Hematopoietic multipotent progenitor cell treated with erythropoietin and hydrocortisone succinate and interleukin-3 and kit ligand, for 15 days (in vitro differentiated cells): ENCODE measurements at places on chromosomes 16 and 17.

- no peak for DNase-seq
Measured at GRCh38 chr17:80601146-80601545, 56.5 kb downstream of the RPTOR start.

GRCh38 chr16:26348095-26348494 is 656.3 kb downstream of the HS3ST4 start:
- DNase-seq: no peak

GRCh38 chr17:54992797-54993639 is 24.5 kb downstream of the STXBP4 start:
- peak; percentile 74 for DNase-seq

DNA sequence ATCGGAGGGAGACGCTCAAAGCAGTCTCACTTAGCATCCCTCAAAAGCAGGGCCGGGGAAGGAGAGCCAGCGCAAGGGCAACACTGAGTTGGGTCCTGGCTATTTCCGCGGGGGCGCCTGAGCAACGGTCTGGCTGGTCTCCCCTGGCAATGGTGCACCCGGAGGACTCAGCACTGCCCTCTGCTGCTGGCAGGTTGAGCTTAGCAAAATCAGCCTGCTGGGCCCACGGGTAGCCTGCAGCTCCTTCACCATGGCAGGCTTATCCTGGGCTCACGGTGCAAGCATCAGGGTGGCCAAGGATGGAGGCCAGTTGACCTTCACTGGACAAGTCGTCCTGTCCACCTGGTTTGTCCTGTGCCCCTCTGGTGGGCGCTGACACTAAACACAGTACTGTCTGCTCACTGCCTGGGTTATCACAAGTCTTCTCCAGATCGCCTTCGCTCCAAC is 14.4 kb upstream of the ALDH3A1 start:
- no peak for DNase-seq

DNA sequence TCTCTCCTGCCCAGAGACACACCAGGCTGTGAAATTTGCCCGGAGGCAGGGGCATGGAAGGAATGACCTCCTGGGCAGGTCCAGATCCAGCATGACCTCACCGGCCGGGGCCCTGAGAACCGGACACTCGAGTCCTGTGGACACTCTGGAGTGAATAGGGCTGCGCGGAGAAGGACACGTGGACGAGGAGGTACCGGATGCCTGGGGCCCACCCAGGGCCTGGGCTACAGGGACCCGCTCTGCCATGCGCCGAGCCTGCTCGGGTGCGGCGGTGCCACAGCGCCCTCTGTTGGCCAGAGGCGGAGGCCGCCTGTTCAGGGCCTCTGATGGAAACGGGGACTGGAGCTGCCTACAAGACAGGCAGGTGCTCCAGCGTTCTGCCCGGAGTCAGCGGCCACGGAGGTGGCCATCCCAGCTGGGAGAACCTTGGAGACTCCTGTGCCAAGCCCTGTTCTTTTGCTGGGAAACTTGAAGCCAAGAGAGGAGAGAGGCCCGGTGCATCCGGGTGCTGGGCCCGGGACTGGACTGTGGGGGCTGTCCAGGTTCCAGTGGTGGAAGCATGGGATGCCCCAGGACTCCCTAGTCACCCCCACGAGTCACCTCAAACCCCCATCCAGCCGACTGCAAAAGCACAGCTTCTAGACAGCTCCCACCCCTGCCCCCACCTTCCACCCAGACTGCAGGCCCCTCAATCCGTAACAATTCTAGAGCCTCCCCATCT is 19.3 kb upstream of the NXPH3 start:
- peak; percentile 65 for DNase-seq

DNA sequence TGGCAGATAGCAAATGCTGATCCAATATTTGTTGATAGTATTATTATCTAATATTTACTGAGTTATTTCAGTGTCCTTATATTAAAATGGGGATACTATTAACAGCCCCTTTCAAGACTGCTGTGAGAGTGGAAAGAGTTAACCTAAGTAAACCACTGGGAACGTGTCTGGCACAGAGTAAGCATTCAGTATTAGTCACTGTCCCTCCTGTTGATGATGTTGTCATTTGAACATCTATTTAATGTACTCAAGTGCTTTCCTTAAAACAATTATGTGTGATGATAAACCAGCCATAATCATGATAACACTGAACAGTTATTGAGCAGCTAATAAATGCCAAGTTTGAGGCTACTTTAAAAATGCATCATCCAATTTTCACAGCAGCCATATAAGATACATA is 135.7 kb upstream of the XYLT1 start:
- no peak for DNase-seq

DNA sequence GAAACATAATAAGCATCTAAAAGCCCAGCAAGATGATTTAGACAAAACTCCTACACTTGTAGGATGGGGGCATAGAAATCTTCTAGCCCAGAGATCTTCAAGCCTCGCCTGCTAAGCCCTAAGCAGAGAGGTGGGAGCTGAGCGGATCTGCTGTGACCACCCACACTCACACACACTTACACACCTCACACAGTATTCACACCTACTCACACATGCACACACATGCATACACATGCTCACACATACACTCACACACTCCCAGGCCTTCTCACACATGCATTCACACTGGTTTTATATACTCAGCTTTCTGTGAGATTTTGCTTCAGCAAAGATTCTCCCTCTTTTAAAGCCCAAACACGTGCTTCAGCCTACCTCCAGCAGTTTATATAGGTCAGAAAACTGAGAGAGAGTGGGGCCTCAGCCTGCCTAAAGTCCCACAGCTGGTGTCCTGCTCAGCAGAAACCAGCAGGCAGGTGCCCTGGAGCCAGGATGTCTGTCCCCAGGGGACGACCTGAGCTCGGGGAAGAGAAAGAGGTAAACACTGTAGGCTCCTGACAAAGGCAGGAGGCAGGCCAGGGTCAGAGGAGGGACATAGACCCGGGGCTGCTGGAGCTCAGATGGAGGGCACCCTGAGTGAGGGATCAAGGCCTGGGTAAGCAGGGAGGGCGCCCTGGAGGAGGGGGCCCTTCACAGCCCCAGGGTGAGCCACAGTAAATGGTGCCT is 12.0 kb upstream of the KRT19 start:
- no peak for DNase-seq

- DNase-seq: peak; percentile 6
Measured at GRCh38 chr17:26792486-26792885, 501.4 kb upstream of the WSB1 start.

GRCh38 chr17:44272321-44272951 is 4.5 kb upstream of the SLC4A1 start:
- DNase-seq: no peak

DNA sequence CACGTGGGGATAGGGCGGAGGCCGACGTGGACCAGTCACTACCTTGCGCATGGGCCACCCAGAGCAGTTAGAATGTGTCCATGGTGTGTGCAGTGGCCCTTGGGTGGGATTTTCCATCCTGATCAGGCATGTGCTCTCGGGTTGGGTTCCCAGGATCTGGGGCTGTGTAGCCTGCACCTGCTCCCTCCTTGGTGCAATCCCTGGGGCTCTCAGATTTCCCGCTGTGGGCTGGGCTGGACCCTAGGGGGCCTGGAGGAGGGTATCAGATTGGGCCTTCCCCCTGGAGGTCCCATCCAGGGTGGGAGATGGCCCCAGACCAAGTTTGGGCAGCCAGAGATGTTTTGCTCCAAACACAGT is 1.3 kb downstream of the SMTNL2 start:
- no peak for DNase-seq

GRCh38 chr16:83513008-83513755 is 294.6 kb upstream of the HSBP1 start:
- DNase-seq: no peak

DNA sequence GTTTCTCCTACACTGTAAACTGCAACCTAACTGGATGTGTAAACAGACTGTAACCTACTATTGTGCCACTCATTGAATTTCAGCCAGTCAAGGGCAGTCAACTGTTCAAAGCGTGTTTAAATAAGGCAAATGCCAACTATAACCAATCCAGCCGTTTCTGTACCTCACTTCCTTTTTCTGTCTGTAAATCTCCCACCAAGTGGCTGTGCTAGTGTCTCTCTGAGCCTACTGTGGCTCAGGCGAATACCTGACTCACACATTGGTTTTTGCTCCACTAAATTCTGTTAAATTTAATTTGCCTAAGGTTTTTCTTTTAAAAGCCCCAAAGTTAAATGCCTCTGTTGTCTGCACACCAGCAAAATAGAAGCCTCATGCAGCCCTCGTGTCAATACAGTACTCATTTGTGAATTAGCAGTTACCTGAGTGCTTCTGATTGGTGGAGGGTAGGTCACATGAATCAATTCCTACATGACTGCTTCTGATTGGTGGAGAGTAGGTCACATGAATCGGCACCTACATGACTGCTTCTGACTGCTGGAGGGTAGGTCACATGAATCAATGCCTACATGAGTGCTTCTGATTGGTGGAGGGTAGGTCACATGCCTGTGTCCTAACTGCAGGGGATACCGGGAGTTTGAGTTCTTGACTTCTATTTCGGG is 31.1 kb upstream of the CCR7 start:
- DNase-seq: no peak

DNA sequence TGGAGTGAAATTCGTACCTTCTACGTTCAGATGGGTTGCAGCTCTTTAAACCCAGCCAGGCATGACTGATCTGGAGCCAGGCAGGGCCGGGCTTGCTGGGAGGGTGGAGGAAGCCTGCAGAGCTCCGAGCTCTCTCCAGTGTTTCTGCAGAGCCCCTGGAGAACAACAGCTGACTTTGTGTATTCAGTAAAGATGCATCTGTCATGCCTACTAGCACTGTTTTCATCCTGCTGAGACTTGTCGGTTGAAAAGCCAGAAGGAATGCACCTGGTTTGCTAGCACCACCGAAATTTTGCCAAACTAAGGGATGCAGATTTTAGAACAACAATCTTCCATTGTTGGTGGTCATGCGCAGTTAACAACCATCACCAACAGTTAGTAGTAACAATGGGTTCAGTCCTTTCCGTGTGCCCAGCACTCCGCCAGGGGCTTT is 22.4 kb upstream of the SCNN1B start:
- DNase-seq: no peak

DNA sequence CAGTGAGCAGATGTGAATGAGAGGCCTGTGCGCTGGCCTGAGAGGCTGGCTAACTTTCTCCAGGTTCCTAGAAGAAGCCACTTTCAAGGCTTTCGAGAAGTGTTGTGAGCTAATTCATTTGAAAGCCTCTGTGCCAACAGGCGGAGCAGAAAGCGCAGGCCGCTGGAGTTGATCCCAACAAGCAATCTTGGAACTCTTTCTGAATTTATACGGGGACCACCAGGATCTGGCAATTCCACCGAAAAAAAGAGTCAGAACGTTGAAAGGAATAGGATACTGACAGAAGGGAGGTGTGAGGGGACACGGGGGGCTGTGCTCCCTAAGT is 71.3 kb upstream of the METRNL start:
- DNase-seq: no peak

GRCh38 chr16:12655537-12655936 is 148.2 kb downstream of the CPPED1 start:
- no peak for DNase-seq

- no peak for DNase-seq
Measured at GRCh38 chr16:46748775-46749705, 896 bp upstream of the MYLK3 start.
